Stimulated activated naive CD4-positive, alpha-beta T cell treated with Interleukin-2 at 50 U/mL for 16 hours (primary cell): ENCODE measurements at places on chromosomes 1 and 21.

DNA sequence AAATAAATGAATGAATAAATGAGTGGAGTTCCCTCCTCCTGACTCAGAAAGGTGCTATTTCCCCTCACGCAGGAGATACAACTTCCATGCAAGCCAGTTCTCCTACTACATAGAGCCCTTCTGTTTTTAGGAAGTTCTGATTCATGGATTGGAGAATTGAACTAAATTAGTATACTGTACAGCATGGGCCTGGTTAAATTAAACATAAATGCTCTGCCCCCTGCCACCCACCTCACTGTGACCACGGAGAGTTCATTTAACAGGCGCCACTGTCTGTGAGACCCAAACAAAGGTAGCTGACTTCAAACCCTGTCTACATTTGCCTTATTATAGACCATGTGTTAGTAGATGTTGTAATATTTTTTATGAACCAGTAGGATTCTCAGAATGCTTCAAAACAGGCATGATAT, 9.1 kb upstream of the IRF2BP2 start:
- DNase-seq, result no peak

DNA sequence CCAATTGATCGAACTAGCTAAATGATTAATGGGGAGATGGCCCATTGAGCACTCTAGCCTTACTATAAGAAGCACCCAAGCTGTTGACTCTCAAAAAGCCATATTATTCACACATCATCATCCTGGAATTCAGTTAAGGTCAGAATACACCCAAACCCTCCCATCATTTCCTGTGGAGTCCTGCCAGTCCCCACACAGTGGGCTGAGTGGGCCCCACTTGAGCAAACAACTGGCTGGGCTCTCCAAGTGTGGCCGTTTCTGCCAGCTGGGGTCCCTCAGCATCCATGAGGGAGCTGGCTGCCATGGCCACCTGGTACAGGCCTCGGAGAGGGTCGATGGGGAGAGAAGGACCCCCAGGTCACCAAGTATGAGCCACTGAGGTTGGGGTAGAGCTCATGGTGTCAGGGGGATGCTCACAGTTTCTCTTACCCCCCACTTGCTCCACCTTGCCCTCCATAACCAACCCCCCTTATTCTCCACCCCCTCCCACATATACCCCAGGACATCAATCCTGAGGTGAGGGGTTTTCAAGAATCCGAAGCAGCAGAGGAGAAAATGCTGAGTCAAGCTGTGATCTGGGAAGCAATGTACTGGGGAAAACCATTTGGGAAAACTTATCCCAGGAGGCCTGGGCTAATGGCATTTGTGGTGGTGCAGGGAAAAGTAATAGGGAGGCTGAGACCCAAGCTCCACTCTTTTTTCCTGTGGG, 60.3 kb downstream of the UBE2T start:
- no peak for DNase-seq

DNA sequence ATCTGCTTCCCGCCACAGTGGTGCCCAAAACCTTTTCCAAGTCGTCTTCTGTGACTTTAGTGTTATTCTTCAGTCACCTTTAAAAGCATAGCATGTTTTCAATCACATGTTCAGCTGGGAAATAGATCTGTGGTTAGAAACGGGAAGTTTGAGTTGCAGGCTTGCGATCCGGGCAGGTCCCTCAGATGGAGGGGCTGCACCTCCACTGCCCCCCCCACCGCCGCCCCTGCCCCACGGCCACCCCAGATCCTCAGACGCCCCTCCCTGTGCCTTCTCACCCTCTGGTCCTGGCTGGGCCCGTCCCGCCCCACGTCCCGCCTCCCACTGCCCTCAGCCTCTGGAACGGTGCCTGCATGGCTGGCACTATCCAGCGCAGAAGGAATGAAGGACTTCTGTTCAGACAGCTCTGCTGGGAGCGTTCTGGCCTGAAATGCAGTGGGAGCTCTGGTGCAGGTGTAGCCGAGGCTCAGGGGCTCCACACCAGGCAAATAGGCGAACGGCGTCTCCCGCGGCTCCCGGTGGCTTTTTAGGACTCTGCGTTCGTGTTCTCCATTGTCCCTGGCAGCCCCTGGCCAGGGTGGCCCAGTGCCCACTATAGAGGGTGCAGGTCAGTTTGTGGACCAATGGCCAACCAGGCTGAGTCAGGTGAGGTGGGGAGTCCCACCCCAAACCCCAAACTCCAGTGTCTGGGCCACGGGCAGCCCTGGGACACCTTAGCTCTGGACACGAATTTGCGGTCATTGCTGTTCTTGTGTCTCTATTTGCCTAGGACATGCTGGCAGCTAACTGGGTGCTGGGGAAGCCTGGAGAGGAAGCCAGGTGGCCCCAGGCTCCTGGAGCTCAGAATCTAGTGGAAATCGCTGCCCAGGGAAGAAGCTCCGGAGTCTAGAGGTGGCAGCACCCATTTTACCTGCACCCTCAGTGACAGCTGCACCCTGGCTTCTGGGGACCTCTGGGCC, 67.1 kb downstream of the FAAP20 start:
- no peak for DNase-seq

- no peak for DNase-seq
Measured at GRCh38 chr1:175845338-175845737, 101.9 kb upstream of the TNR start.
